ENCODE measurements at places on chromosomes 4 and X. TPM values are rescaled to one million over a fixed set of nuclear protein-coding genes. Genes with fewer than 3 reads are reported as not detected.

Gene ERCC6L
- total RNA-seq, result 0.07 TPM

Gene NEUROG2
- not detected for total RNA-seq

Gene DMRTC1
- total RNA-seq, result not detected

Gene TMPRSS11B
- total RNA-seq, result 0.43 TPM

Gene PLK4
- total RNA-seq, result 1.2 TPM

Gene SNCA
- total RNA-seq, result 25.6 TPM

Gene CXCL3
- total RNA-seq, result 3.3 TPM

Gene DDX53
- total RNA-seq, result not detected

Gene TCEAL7
- total RNA-seq, result 0.50 TPM

Gene APELA
- total RNA-seq, result not detected

Gene UGT8
- 0.34 TPM for total RNA-seq

Data from nasal cavity respiratory epithelium epithelial cell of viscerocranial mucosa (primary cell).